ENCODE measurements at places on chromosomes 3 and 15. TPM values are rescaled to one million over a fixed set of nuclear protein-coding genes. Genes with fewer than 3 reads are reported as not detected.

SPINK8 gene
- total RNA-seq, result 1.0 TPM

TNFAIP8L3 gene
- total RNA-seq, result 8.2 TPM

RLBP1 gene
- total RNA-seq, result 0.83 TPM

GCNT3 gene
- 0.22 TPM for total RNA-seq

GRCh38 chr15:67922971-67923945 lies 83.4 kb upstream of the RNU6-1 start:
- no peak for DNase-seq

DNA sequence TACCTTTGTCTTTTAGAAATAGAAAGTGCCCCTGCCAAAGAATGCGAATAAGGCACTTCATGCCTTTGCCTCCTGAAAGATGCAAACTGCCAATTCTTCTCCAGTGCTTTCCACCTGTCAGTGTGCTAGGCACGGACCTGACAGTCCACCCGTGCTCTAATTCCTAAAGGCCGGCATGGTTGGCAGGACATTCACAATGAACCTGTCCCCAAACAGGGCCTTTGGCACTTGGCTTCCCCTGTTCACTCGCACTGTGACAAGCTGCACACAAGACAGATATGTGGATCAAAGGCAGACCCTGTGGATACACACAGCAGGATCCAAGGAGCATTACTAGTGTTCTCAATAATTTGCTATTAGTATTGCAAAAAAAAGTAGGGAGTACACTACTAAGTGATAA lies 505.7 kb upstream of the AGTR1 start:
- DNase-seq, result no peak

- DNase-seq, result no peak
Observed at GRCh38 chr3:59456852-59457485, 407.1 kb upstream of the CFAP20DC start.

- DNase-seq, result no peak
Observed at GRCh38 chr15:68682330-68682729, 103.5 kb downstream of the CORO2B start.

- DNase-seq, result no peak
Observed at GRCh38 chr3:72214066-72214951, 429.4 kb upstream of the PROK2 start.

GRCh38 chr3:197881970-197882338 lies 68.0 kb upstream of the RPL35A start:
- no peak for DNase-seq

- DNase-seq, result no peak
Observed at GRCh38 chr15:75228787-75229186, 27.1 kb downstream of the C15orf39 start.

GRCh38 chr3:134597390-134597970 lies 53.3 kb downstream of the KY start:
- no peak for DNase-seq

GRCh38 chr3:46110701-46111493 lies 83.6 kb upstream of the XCR1 start:
- DNase-seq, result peak; percentile 46

GRCh38 chr3:16999871-17000270 lies 115.1 kb downstream of the PLCL2 start:
- DNase-seq, result no peak

- no peak for DNase-seq
Observed at GRCh38 chr15:48500595-48500994, 144.9 kb downstream of the FBN1 start.

DNA sequence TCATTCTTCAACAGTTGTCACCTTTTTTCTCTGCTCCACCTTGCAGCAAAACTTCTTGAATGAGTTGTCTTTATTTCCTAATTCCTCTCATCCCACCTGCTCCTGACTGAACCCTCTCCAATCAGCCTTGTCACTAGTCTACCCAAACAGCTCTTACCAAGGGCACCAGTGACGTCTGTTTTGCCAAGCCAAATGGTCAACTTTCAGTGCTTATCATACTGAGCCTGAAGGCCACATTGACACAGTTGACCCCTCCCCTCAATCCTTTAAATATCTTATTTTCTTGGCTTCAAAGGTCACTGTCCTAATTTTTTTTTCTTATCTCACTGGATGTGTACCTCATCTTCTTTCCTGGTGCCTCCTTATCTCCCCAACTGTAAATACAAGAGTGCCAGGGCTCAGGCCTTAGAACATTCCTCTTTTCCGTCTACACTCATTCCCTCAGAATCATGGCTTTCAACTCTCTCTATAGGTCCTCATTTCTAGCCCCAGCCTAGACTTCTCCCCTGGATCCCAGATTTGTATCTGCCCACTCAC lies 43.2 kb downstream of the CMTM8 start:
- DNase-seq, result no peak

GRCh38 chr3:124960105-124960504 lies 25.6 kb upstream of the MUC13 start:
- DNase-seq, result no peak

GRCh38 chr3:149013726-149014125 lies 22.4 kb downstream of the GYG1 start:
- no peak for DNase-seq

GRCh38 chr15:85872125-85872524 lies 77.4 kb upstream of the KLHL25 start:
- no peak for DNase-seq

- peak; percentile 37 for DNase-seq
Observed at GRCh38 chr3:108089579-108089978, 1.3 kb downstream of the CD47 start.

GRCh38 chr3:59069838-59070237 lies 20.0 kb upstream of the CFAP20DC start:
- no peak for DNase-seq

DNA sequence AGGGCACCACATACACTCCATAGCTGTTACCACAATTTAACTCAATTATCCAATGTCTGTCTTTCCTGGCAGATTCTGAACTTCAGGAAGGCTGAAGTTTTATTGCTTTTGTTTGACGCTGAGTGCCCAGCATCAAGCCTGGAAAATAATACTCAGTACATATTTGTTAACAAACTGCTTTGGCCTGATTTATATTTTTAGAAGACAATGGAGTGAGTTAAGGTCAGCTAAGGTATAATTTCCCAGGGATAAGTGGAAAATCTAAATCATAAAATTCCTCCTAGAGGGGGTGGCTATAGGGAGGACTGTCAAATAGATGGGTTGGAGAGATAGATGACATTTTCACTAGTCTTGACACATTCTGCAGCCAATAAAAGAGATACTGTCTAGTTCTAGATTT lies 659.4 kb upstream of the ADAMTS9 start:
- DNase-seq, result no peak

Measured in spinal cord (tissue), 10 donors.